ENCODE measurements at places on chromosomes 1 and 21.

GRCh38 chr1:199821029-199821779 is 206.3 kb upstream of the NR5A2 start:
- DNase-seq, result no peak

DNA sequence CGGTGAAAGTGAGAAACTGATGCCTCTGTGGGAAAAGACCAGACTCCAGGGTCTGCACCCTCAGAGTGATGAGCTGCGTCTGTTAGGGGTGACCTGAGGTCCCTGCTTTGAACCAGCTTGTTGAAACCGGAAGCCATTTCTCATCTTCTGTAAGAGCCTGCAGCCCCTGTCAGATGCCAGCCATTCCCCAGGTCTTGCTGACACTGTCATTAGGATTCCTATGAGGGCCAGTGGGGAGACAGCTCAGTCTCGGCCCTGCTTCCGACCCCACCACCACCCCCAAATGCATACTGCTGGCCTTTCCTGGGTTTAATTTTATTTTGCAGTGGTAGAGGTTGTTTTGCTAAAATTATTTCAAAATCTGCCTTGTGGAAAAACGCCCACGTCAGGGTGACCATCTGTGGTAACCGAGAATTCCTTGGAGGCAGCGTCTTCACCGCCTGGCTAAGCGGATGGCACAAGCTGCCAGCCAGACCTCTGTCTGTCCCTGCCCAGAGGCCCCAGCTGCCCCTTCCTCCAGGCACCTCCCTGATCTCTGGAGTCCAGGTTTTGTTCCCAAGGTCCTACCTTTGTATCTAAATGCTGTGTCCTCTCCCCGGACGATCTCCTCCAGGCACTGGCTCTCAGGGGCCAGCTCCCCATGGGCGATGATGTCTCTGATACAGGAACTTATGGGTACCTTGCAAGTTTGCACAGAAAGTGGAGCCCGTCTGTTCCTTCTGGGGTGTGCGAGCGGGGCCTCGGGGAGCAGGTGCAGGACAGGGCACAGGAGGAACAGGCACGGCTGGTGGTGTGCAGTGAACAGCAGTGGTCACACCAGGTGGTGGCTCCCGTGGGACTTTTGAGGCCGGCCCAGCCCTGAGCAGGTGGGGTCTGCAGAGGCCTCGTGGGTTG is 49.9 kb downstream of the PRKCZ start:
- no peak for DNase-seq

- no peak for DNase-seq
Measured at GRCh38 chr21:35134309-35134708, 85.2 kb upstream of the RUNX1 start.

DNA sequence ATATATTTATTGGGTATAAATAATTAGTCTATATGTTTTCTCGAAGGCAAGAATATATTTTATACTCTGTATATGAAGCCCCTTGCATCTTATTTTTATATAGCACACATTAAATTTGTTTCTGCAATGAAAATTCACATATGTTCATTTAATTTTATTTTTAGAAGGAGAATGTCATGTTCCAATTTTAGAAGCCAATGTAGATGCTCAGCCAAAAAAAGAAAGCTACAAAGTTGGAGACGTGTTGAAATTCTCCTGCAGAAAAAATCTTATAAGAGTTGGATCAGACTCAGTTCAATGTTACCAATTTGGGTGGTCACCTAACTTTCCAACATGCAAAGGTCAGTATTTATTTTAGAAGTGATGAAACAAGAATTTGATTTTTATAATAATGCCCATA is 16.6 kb downstream of the CFHR5 start:
- no peak for DNase-seq

DNA sequence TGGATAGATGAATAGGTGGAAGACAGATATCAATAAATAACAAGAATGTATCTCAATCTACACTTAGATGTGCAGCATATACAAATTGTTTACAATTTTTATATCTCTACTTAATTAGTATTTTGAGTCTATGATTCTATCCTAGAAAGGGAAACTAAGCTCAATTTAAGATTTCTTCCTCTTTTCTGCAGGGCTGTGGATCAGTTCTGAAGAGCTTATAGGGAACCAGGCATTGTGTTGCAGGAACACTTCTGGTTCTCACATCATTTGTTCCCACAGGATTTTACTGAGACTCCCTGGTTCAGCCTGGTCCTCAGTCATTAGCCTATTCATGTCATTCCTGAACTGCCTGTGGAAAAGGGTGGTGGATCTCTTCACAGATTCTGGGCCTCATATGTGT is 105.8 kb downstream of the TNFSF18 start:
- no peak for DNase-seq

DNA sequence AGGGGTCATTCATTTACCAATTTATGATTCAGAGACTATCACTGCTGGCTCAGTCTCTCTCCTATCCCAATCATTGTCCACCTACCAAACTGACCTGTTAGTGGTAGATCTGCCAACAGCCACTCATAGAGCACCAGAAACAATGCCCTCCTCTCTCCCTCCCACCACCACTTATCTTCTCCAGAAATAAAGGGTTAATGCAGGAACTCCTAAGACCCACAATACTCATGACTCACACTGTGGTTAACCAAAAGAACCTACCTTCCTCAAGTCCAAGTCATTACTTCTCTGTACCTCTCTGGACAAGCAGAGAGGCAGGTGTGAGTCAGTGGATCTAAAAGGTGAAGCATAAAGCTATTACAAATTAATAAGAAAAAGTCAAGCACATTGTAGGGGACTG is 40.9 kb upstream of the CAMK1G start:
- DNase-seq, result no peak

DNA sequence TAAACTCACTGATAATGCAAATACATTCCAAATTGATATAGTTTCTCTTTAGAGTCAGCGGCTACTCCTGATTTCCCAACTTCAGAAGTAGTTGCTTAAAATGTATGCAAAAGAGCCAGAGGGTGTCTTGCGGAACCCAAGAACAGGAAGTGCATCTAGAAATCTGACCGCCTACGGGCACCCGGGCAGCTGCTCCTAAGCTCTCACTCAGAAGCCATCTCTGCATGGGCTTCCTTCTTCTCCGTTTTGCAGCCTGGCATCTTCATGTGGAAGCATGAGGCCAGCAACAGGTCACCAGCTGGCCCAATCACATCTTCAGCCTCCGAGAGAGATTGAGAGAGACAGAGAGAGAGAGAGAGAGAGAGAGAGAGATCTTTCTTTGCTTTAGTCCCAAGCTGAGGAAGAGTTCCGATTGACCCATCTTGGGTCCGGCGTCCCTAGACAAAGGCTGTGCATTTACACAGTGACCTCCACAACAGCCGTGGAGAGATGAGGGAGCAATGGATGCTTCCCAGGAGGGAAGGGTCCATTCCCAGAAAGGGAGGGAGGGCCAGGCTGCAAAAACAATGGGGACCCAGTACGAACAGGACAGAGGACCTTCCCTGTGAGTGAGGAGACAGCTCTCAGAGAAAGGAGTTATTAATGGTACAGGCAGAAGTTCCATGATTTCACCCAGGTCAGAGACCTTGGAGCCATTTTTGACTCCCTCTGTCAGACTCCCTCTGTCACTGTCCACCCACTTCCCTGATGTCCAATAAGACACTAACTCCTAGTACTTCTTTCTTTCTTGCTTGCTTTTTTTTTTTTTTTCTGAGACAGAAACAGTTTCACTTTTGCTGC is 28.2 kb upstream of the SLC30A1 start:
- DNase-seq, result no peak

- DNase-seq, result no peak
Measured at GRCh38 chr1:166053395-166053794, 113.4 kb downstream of the FAM78B start.

DNA sequence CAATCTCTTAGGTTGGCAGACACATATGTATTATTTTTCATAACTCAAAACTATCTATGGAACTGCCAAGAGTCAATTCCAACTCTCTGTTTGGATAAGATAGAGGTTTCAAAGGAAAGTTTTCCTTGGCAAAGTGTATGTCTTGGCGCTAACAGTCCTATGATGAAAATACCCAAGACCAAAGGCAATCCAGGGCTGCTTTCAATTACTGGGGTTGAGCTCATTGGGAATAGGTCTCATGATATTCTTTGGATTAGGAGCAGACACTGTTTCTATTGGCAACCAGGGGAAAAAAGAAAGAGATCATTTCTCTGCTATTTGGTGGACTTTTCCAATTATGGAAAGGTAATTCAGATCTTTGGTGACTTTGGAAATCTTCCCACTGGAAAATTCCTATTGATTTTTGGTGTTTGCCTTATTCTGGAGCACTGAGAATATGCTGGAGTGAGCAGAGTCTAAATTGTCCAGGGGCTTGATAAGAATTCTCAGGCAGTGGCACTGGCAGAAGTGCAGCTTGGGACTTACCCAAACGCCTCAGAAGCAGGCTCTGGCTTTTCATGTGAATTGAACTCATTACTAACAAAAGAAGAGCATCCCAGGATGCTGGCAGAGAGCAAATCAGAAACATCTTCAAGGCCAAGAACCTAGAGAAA is 20.4 kb upstream of the PLXNA2 start:
- DNase-seq, result no peak

DNA sequence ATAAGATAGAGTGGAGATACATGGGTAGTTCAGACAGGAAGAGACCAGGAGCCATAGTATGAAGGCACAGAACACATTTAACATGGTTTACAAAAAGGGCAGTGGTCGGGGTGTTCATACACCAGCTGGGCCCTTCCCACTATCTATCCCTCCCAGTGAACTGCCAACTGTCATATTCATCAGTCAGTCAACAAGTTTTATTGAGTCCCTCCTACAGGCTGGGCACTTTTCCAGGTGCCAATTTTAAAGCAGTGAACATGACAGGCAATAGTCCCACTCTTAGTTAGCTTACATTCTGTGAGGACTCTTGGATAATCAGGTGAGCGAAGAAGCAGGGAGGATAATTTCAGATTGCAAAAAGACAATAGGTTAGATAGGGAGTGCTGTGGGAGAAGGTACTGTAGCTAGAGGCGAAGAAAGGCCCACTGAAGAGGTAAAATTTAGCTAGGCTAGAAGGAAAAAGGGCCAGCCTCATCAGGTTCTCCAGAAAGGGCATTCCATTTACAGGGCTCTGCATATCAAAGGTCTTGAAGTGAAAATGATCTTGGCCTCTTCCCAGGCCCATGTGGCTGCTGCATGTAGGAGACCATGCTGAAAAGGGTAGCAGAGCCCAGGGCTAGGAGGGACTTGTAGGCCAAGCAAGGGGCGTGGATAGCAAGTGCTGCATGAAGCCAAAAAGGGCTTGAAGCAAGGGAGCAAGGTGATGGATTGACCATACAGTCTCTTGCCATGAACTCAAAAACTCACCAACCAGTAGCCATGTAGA is 274.7 kb upstream of the SNX7 start:
- no peak for DNase-seq

DNA sequence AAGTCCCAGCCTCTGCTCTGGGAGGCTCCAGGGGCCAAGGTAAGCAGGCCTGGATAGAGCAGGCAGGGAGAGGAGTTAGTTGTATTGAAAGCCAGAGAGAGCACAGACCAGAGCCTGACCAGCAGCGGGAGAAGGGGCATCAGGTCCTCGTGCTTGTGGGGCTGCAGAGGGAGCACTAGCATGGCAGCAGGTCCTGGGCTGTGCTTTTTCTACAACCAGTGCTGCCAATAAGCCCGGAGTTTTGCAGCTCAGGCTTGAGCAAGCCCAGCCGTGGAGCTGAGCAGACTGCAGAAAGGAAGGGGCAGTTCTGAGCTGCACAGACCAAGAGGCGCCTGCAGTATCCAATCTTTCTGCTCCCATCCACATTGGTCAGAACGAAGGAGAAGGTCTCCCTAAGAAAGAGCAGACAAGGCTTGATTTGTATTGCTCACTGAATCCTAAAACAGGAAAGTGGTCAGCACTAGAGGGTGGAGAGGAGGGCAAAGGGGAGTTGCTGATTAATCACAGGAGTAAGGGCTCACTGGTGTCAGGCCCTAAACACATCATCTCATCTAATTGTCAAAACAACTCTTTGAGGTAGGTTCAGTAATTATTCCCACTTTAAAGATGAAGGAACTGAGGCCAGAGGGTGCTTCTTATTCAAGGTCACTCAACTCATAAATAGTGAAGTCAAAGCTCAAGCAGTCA is 2.7 kb downstream of the DENND2D start:
- DNase-seq, result no peak

GRCh38 chr1:38525343-38526043 is 334.1 kb downstream of the RRAGC start:
- DNase-seq, result no peak

GRCh38 chr1:65882076-65882475 is 89.4 kb downstream of the PDE4B start:
- no peak for DNase-seq

- no peak for DNase-seq
Measured at GRCh38 chr1:35591211-35591610, 18.1 kb downstream of the TFAP2E start.

DNA sequence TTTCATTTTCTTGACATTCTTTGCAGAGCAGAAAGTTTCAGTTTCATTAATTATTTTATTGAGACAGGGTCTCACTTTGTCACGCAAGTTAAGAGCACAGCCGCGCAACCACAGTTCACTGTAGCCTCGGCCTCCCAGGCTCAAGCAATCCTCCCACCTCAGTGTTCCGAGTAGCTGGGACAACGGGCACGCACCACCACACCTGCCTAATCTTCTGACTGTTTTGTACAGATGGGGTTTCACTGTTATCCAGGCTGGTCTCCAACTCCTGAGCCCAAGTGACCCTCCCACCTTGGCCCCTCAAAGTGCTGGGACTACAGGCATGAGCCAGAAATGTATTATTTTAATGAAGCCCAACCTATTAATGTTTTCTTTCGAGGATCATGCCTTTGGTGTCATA is 3.0 kb upstream of the SPATC1L start:
- no peak for DNase-seq

DNA sequence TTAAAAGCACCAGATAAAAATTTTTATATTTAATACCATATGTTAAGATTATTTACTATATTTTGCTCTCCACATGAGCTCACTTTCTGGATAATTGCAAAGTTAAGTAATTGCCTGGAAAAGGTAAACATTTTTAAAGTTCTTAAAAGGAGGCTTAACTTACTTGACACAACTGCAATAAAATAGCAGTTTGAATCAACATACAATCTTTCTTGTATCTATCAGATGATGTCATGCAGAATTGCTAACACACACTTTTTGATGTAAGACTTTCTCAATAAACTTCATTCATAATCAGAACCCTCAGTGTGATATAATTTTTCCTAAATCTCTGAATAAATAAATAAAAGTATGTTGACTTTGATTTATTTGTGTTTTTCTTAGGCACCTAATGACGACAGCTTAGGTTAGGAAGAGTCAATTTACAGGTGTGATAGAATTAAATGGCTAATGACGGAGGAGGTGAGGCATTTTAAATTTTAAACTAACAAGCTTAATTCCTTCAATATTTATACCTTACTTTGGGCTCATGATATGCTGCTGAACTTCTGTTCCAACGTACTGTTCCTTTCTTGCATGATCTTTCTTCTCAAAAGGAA is 99.5 kb downstream of the LYPLAL1 start:
- no peak for DNase-seq

DNA sequence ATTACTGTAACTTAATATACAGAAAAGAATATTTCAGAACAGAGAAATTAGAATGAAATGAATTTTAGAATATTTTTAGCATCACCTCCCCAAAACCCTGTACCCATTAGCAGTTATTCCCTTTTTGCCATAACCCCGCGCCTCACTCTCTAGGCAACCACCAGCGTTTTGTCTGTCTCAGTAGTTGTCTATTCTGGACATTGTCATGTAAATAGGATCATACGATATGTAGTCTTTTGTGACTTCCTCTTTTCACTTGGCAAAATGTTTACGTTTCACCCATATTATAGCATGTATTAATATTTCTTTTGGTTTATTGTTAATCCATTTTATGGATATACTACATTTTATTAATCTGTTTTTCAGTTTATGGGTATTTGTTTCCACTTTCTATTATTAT is 24.9 kb downstream of the SOAT1 start:
- DNase-seq, result no peak

- no peak for DNase-seq
Measured at GRCh38 chr21:42790520-42791065, 88.7 kb downstream of the WDR4 start.
